ENCODE measurements at places on chromosomes 6 and 20.

GRCh38 chr20:63372971-63373885, 12.1 kb upstream of the CHRNA4 start:
- no peak for DNase-seq

DNA sequence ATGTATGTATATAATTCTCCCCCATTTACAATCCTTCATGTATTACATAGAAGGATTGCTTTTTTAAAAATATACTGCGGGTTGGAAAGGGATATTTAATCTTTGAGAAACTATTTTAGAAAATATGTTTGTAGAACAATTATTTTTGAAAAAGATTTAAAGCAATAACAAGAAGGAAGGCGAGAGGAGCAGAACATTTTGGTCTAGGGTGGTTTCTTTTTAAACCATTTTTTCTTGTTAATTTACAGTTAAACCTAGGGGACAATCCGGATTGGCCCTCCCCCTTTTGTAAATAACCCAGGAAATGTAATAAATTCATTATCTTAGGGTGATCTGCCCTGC, 3.6 kb downstream of the FOXC1 start:
- no peak for DNase-seq

DNA sequence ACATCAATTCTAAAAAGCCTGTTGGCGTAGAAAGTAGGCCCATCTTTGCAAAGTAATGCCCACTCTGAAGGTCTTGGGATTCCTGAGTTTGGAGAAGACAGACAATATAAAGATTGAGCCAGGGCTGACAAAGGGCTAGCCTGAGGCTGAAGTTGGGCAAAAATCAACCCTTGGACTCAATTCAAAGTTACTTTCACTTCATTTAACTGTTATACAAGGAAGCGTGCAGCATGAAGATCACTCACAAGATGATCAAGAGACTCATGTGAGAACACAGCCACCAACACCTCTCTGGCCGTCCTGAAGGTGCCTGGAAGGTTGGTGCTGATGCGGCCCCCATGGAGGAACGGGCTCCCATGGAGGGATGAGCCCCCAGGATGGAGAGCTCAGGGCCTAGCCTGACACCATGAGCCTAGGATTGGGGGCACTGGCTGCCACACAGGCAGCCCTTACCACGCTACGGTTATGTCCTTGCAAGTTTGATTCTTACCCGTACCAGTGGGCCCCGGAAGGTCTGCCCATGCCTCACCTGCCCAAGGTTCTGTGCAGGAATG, 26.6 kb downstream of the FOXC1 start:
- no peak for DNase-seq

DNA sequence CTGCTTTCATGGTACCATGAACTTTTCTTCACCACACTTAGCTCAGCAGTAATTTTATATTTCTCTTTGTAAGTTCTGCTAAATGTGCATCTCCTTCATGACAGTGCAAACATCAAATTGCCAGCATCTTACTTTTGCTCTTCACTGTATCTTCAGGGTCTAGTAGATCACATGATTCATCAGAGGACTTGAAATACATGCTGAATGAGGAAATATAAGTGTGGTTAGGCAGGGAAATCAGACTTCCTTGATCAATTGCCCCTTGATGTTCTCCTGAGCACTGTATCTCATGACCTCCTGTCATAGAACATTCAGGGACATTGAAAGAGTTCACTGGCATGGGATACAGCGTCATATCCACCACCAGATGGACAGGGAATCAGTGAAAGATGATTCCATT, 25.3 kb upstream of the POLR1H start:
- DNase-seq, result no peak

- DNase-seq, result no peak
These were observed 145.1 kb downstream of the KIF16B start for GRCh38 chr20:16428112-16428511.

- no peak for DNase-seq
These were observed 347.5 kb downstream of the CDH4 start for GRCh38 chr20:61599541-61599992.

DNA sequence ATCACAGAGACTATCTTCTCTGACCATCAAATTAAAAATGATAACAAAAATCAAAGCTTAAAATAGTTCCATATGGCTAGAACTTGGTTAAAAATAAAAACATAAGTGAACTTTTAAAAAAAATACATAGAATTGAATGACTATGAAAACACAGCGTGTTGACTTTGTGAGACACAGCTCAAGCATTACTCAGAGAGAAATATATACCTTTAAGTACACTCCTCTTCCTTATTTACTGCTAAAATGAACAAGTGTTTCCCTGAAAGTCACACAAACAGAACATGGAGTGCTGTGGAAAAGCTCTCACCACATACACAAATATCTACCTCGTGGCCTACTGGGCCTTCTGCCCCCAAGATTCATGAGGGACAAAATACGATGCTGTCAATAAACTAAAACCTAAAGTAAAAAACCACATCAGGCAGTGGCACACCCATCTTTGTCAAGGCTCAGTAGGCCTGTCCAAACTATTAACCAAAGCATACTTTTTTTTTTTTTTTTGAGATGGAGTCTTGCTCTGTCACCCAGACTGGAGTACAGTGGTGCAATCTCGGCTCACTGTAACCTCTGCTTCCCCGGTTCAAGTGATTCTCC, 7.5 kb downstream of the FAXC start:
- DNase-seq, result no peak

GRCh38 chr6:87293526-87293925, 28.9 kb upstream of the SMIM8 start:
- no peak for DNase-seq

DNA sequence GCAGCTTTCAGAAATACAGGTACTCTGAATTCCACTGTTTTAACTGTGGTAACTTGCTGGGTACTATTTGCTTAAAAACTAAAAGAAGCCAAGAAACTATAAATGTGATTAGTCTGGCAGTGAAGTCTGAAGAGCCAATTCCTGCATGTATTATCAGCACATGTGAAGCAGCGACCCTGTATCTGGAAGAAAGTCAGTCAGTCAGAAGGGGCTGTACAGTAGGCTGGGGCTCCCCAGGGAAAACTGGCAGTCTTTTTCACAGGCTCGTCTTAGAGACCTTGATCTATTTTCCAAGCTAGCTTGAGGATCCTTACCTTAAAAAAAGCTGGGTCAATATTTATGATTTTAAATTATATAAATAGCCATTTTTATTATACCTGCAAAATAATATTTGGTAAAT, 104.9 kb downstream of the PDSS2 start:
- DNase-seq, result no peak

GRCh38 chr20:47343007-47343472, 13.5 kb downstream of the ZMYND8 start:
- no peak for DNase-seq

DNA sequence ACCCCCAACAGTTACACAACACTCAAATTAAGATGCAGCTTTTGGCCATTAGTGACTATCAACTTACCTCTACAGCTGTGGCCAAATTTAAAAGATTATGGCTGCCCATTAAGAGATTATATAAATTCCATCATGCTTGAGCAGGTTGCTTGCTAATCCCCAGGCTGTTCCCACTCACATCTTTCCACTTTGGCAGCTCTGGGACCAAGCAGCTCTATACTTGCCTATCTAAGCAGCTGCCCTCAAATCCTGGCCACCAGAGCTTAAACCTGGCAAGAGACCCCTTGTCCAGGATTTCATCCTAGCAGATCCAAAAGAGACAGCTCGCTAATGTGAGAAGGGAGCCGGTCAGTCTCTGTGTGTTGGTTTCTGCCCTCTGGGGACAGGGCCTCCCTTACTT, 127.9 kb downstream of the SLC23A2 start:
- DNase-seq, result no peak

DNA sequence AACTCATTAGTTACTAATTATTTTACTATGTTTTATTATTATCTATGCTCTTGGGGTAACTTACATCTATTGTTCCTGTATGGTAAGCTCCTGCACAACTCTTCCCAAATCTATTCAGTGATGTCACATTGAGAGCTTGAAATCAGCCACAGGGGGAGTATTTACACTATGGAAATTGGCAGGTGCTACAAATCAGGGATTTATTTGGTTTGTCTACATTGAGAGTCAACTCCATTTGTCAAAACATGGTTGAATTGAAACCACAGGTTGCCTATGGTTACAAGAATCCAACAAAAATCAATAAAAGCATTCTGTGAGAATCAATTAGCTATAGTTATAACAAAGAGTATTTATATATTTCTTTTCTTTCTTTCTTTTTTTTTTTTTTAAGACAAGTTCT, 3.9 kb upstream of the FITM2 start:
- DNase-seq, result no peak

GRCh38 chr6:21845439-21846140, 252.0 kb downstream of the SOX4 start:
- DNase-seq, result no peak

DNA sequence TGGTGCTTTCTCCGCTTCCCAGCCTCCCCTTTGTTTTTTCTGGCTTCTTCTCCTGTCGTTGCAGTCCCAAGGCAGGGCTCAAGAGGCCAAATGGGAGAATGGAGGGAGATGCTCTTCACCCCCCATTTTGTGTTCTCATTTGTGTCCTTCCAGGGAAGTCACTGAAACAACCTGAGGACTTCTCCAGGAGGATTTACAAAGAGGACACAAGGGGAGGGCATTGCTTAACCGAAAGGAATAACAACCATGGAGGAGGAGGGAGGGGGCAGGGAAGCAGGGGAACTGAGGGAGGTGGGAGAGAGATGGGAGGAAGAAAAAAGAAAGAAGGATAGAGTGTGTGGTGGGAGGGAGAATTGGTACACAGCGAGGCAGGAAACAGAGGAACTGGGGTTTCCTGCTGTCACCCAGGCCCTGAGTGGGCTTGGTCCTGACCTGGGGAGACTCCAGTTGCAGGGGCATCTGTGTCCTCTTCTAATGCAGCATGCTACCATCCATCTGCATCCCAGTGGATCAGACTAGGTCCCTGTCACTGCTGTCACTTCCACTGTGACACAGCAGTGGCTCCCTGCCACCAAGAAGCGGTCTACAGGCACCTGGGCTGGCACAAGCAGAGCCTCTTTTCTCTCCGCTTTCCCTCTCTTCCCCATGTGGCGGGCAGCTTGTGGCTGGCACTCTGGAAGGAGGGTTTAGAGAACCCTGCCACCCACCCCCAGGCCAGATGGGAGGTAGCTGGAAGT, 17.1 kb upstream of the MLN start:
- no peak for DNase-seq

GRCh38 chr6:40541556-40542174, 45.5 kb downstream of the LRFN2 start:
- no peak for DNase-seq

DNA sequence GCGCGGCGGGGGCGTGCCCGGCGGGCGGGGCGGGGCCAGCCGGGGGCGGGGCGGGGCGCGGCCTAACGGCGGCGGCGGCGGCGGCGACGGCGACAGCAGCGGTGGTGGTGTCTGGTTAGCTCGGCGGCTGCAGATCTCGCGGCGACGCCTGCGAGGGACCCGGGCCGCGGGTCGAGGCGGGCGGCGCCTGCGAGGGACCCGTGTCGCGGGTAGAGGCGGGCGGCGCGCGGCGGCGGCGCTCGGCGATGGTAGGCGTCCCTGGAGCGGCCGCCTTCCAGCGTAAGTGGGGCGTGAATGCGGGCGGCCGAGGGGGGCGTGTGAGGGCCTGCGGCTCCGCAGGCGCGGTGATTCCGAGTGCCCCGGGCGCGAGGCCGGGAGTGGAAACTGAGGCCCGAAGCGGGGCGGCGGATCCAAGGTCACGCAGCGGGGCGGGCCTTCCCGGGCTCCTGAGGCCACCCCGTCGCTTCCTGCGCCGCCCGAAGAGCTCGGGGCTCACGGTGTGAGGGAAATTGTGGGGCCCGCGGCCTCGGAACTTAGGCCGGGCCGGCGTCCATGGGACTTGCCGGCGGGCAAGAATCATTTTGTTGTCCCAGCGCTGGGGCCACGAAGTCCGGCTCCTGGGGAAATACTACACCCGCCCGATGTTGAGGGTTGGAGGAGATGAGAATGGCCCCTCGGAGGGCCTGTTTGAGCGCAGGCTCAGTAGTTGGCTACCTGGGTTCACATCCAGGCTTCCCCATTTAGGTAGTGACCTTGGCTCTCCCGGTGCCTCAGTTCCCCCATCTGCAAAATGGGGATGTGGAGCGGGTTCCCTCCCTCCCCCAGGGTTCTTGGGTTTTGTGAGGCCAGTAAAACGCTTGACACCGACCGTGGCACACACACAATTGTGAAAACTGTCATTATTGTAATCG, at the start of gene CBFA2T2:
CBFA2T2 (plus strand) TSS at position 74 of the 911 bp plus-strand sequence; CDS start at position 246, 172 bp downstream.
- DNase-seq, result no peak

- no peak for DNase-seq
These were observed 113.2 kb downstream of the CEBPB start for GRCh38 chr20:50303573-50304500.

DNA sequence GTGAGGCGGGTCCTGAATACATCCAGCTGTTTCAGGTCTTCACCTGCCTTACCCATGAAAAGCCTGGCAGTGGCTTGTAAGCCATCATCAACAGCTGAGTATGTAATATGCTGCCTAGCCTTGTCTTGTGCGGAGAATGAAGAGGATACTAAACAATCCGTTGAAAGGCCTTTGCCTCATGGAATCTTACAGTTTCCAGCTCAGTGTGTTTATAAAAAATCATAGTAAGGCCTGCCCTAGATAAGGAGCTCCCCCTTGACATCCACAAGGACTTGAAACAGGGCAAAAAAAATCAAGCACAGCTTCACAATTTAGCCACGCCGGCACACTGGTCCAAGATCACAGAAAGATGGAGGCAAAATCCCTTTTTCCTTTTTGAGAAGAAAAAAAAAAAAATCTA, 115.7 kb downstream of the KIF16B start:
- DNase-seq, result no peak

DNA sequence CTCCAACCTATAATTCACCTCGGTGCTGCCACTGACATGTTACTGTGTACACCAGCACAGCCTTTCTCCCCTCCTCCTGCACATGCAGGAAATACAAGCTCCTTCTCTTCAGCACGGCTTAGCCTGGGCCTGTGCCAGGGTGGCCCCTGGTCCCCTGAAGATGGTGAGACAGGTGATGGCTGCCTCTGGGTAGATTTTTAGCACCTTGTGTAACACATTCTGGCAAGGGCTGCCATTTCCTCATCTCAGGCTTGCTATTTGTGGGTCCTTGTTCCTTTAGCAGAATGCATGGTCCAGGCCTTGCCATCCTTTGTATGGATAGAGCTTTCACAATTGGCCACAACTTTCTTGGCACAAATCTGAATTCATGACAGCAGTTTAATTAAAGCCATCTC, 151.3 kb downstream of the CDC5L start:
- no peak for DNase-seq

DNA sequence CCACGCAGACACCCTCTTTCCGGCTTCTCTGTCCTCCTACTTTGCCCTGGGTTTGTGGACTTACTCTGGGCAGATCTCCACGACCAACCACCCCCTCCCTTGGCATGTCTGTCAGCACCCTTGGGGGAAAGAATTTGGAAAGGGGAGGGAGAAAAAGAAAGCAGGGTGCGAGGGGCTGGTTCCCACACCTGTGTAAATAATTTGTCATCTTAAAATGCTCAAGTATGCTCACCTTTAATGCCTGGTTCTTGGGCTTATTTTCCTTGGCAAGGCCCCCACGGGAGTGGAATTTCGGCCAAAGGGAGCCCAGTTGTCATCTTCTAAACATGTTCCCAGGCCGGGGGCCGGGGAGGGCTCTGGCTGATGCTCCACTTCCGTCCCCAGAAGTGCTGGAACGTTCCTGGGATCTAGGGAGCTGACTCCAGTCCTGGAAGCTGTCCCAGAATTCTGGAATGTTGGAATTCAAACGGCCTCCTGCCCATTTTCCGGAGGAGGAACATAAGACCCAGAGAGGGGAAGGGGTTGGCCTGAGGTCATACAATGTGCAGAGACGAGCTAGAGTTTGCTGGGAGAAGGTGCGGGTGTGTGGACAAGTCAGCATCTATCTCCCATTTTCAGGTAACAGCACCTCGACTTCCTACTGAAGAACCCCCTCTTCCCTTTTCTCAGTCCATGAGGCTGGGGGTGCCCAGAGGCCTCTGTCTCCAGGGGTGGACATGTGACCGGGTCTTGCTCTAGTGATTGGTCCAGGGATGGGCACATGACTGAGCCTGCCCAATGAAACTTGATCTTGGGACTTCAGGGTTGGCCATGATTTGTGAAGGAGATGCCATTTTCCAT, 122.3 kb downstream of the CEBPB start:
- no peak for DNase-seq
